Urothelium cell line (cell line): ENCODE measurements at places on chromosomes 6 and 20.

- no peak for DNase-seq
Observed at GRCh38 chr20:14142964-14143627, 147.8 kb downstream of the MACROD2 start.

- DNase-seq = no peak
Observed at GRCh38 chr6:36326356-36326995, 10.2 kb downstream of the BNIP5 start.

DNA sequence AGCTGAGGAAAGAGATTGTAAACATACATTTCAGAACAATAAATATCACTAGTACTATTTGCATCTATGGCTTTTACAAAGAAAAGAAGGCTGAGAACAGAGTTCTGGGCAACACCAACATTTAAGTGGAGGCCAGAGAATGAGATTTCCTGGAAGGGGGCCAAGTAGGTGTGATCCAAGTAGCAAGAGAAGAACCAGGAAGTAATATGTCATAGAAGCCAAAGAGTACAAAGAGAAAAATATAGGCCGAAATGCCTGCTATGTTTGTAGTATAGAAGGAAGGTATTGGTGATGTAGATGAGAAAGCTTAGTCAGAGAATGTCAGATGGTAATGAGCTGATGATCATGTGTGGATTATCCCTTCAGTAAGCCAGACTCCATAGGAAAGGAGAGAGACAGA lies 94.5 kb downstream of the PERP start:
- DNase-seq = no peak

GRCh38 chr20:22471156-22471836 lies 113.1 kb downstream of the FOXA2 start:
- DNase-seq = no peak

GRCh38 chr6:119312875-119313338 lies 36.7 kb downstream of the MAN1A1 start:
- no peak for DNase-seq

GRCh38 chr6:152859225-152859624 lies 108.6 kb downstream of the VIP start:
- no peak for DNase-seq

GRCh38 chr20:58753267-58753921 lies 60.8 kb downstream of the NPEPL1 start:
- DNase-seq = no peak

- DNase-seq = no peak
Observed at GRCh38 chr20:20594171-20594530, 118.3 kb downstream of the RALGAPA2 start.

DNA sequence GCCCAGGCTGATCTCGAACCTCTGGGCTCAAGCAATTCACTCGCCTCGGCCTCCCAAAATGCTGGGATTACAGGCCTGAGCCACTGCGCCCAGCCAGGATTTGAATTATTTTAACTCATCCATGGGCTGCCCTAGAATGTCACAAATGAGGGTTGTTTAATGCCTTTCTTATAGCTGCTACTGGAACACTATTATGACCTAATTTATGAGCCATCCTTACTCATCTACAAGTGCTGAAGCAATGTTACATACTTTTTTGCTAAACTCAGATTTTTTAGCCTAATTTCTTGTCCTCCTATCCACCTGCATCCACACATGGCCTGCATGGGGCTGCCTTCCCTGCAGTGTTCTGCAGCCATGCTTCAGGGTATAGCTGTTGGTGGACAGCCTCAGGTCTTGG lies 59.9 kb downstream of the RTN4IP1 start:
- no peak for DNase-seq

- no peak for DNase-seq
Observed at GRCh38 chr20:44723391-44723790, 8.2 kb downstream of the CCN5 start.
